Peyer's patch (tissue), 4 donors: ENCODE measurements at places on chromosomes 1 and 21.

DNA sequence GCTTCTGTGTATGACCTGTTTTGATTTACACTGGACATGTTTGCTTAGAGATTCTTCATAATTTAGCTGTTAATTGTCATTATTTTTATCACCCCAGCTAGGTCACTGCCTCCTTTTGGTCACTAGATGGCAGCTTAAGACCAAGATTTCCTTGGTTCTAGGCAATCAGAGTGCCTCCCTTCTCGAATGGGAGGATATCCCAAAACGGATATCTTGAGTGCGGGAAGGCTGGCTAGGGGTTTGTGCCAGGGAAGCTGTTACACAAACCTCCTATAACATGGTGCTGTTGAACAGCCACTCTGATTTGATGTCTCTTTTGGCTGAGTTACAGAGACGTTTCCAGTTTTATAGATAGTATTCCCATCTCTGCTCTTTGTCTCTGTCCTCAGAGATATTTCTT is 283.5 kb downstream of the S1PR1 start:
- no peak overlapping the region for H3K4me3 ChIP-seq
- no peak overlapping the region for H3K27ac ChIP-seq
- H3K27me3 ChIP-seq = no peaks in the 10 kb centered on the region
- no peaks in the 10 kb centered on the region for H3K36me3 ChIP-seq
- peak; percentile 60 for DNase-seq
- no peaks in the 10 kb centered on the region for H3K4me1 ChIP-seq

DNA sequence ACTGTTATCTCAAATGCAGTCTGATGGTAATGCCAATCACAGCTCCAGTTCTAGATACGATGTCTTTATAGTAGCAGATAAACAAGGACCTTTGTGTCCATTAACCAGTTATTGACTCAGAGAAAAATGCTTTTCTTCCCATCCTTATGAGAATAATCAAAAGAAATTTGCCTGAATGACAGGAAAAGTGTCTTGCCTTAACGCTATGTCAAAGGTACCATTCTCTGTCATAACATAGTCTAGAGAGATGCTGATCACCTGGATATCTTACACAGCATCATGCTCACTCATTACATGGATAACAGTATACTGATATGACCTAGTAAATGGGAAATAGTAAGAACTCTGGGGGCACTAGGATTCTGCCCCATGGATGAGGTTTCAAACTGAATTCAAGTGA is 151.7 kb upstream of the NEGR1 start:
- DNase-seq = no peak
- no peaks in the 10 kb centered on the region for H3K27me3 ChIP-seq
- H3K4me3 ChIP-seq = no peak overlapping the region
- H3K36me3 ChIP-seq = no peaks in the 10 kb centered on the region

GRCh38 chr1:192805832-192806323 is 3.0 kb upstream of the RGS2 start:
- H3K4me1 ChIP-seq = no peaks in the 10 kb centered on the region
- H3K4me3 ChIP-seq = no peak overlapping the region
- H3K36me3 ChIP-seq = peaks cover 10% of the 10 kb centered on the region

DNA sequence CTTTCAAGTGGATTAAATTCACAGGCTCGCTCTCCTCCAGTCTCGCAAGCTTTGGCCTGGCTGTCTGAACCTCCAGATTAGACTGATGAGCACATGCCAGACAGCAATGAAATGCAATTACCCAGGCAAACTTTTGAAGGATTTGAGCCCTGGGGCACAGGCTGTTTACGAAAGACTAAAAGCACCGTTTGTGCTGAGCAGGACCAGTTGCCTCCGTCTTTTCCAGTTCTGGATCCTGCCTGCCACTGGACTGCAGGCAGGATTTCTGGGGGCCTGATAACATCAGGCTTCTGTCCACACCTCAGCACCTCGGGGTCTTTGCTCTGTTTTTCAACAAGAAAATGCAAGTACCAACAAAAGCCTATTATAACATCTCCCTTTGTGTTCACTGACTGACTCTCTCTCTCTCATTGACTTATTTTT is 145.7 kb downstream of the CLIC6 start:
- H3K4me1 ChIP-seq = peaks cover 39% of the 10 kb centered on the region
- no peak for DNase-seq
- H3K27me3 ChIP-seq = no peaks in the 10 kb centered on the region
- no peak overlapping the region for H3K4me3 ChIP-seq
- H3K27ac ChIP-seq = no peak overlapping the region

DNA sequence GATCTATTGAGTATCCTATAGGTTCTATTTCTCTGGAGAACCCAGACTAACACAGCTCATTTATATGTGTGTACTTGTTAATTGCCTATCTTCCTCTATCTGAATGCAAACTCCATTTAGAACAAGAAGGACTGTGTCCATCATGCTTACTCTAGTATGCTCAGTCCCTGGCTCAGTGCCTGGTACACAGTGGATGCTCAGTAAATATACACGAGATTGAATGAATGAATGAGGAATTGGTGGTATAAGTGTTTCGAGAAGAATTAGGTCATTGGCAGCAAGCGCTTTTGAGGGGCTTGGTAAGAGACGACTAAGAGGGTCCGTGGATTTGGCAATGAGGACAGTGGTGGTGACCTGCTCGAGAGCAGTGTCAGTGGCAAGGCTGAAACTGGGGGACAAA is 112.5 kb downstream of the CSMD2 start:
- no peak for DNase-seq
- no peaks in the 10 kb centered on the region for H3K27me3 ChIP-seq
- no peak overlapping the region for H3K27ac ChIP-seq
- no peak overlapping the region for H3K4me3 ChIP-seq
- H3K36me3 ChIP-seq = no peaks in the 10 kb centered on the region
- H3K4me1 ChIP-seq = no peaks in the 10 kb centered on the region

GRCh38 chr1:208837242-208837641 is 593.1 kb upstream of the PLXNA2 start:
- no peaks in the 10 kb centered on the region for H3K27me3 ChIP-seq
- no peaks in the 10 kb centered on the region for H3K4me1 ChIP-seq
- DNase-seq = no peak
- H3K36me3 ChIP-seq = no peaks in the 10 kb centered on the region
- no peak overlapping the region for H3K27ac ChIP-seq

- H3K27ac ChIP-seq = peak overlapping the region; percentile 20
- no peaks in the 10 kb centered on the region for H3K36me3 ChIP-seq
- no peak for DNase-seq
- no peaks in the 10 kb centered on the region for H3K27me3 ChIP-seq
- no peak overlapping the region for H3K4me3 ChIP-seq
Observed at GRCh38 chr21:34545079-34545884, 33.3 kb upstream of the KCNE1 start.

DNA sequence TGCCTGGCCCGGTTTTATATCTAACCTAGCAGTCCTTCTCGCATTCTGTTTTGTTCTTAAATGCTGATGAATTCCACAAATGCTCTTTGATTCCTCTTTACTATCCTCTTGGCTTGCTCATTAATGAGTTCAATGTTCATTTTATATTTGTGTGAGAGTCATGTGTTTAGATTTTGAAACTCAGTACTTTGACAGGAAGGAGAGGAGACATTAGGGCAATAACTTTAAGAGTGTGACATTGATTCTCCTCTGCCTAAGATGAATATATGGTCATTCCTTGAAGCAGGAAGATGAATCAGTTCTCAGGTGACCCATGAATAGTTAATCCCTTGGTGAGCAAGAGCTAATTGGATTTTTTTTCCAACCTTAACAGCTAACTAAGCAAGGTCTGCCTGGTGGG is 84.1 kb downstream of the MRPS6 start:
- no peak overlapping the region for H3K4me3 ChIP-seq
- DNase-seq = no peak
- no peaks in the 10 kb centered on the region for H3K27me3 ChIP-seq
- H3K4me1 ChIP-seq = no peaks in the 10 kb centered on the region
- no peak overlapping the region for H3K27ac ChIP-seq

GRCh38 chr1:214551436-214552173 is at the start of gene PTPN14:
PTPN14 (minus strand) TSS chr1:214551602; CDS start chr1:214464803, 86,799 bp downstream.
- H3K4me1 ChIP-seq = no peaks in the 10 kb centered on the region
- peak within 1 kb of the TSS; percentile 96 for H3K27ac ChIP-seq
- H3K27me3 ChIP-seq = no peaks in the 10 kb centered on the region
- DNase-seq = peak; percentile 19
- H3K36me3 ChIP-seq = no peaks in the 10 kb centered on the region

DNA sequence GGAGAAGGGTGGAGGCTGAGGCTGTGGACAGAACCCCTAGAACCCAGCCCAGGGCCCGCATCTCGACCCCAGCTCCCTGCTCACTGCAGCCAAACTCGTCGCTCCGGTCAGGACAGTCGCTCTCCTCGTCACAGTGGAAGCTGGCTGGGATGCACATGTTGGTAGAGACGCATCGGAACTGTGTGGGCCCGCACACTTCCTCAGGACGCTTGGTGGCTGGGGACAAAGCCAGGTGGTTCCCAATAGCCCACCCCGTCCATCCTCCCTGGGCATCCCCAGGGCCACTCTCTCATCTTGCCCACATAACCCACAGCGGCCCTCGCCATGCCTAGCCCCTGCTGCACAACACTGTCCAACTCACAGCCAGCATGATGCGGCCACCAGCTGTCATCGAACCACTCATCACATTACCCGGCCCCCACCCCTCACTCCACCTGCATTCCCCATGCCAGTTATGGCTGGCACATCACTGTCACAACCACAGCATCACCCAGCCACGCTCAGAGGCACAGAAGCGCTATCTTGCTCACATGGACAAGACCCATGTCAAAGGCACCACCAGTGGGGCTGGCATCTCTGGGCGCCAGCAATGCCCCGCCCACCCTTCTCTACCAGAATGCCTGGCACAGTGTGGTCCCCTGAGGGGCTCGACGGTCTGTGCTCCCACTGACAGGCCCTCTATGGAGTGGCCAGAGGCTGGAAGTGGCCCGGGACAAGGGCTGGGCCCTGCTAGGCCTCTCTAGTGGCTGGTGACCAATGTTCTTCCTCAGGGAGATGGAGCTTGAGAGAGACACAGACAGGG is 51.7 kb downstream of the HSPG2 start:
- no peak for DNase-seq
- no peaks in the 10 kb centered on the region for H3K27me3 ChIP-seq
- H3K36me3 ChIP-seq = no peaks in the 10 kb centered on the region
- no peak overlapping the region for H3K27ac ChIP-seq
- no peak overlapping the region for H3K4me3 ChIP-seq
